ENCODE measurements at places on chromosomes 6 and 20.

GRCh38 chr6:42007286-42008137 is 42.8 kb upstream of the TAF8 start:
- H3K36me3 ChIP-seq: peaks cover 31% of the 10 kb centered on the region
- H3K4me1 ChIP-seq: peaks cover 61% of the 10 kb centered on the region
- no peak for DNase-seq
- H3K4me3 ChIP-seq: no peak overlapping the region

GRCh38 chr6:45655745-45656476 is 278.2 kb upstream of the SUPT3H start:
- no peak overlapping the region for H3K4me3 ChIP-seq
- no peaks in the 10 kb centered on the region for H3K36me3 ChIP-seq
- no peak for DNase-seq
- no peaks in the 10 kb centered on the region for H3K27me3 ChIP-seq

DNA sequence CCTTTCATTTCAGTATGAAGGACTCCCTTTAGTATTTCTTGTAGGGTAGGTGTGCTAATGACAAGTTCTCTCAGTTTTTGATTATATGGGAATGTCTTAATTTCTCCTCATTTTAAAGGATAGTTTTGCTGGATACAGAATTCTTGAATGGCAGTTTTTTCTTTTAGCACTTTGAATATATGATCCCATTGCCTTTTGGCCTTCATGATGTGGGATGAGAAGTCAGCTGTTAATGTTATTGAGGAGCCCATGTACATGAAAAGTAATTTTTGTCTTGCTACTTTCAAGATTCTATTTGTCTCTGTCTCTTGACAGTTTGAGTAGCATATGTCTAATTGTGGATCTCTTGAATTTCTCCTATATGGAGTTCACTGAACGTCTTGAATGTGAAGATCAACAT is 30.9 kb downstream of the RSPH3 start:
- no peak overlapping the region for H3K27ac ChIP-seq
- DNase-seq: no peak
- H3K36me3 ChIP-seq: no peaks in the 10 kb centered on the region
- no peaks in the 10 kb centered on the region for H3K27me3 ChIP-seq
- H3K4me1 ChIP-seq: no peaks in the 10 kb centered on the region

GRCh38 chr6:699319-699718 is 6.4 kb upstream of the EXOC2 start:
- H3K4me3 ChIP-seq: no peak overlapping the region
- H3K4me1 ChIP-seq: no peaks in the 10 kb centered on the region
- H3K27ac ChIP-seq: no peak overlapping the region
- H3K27me3 ChIP-seq: no peaks in the 10 kb centered on the region
- DNase-seq: no peak

DNA sequence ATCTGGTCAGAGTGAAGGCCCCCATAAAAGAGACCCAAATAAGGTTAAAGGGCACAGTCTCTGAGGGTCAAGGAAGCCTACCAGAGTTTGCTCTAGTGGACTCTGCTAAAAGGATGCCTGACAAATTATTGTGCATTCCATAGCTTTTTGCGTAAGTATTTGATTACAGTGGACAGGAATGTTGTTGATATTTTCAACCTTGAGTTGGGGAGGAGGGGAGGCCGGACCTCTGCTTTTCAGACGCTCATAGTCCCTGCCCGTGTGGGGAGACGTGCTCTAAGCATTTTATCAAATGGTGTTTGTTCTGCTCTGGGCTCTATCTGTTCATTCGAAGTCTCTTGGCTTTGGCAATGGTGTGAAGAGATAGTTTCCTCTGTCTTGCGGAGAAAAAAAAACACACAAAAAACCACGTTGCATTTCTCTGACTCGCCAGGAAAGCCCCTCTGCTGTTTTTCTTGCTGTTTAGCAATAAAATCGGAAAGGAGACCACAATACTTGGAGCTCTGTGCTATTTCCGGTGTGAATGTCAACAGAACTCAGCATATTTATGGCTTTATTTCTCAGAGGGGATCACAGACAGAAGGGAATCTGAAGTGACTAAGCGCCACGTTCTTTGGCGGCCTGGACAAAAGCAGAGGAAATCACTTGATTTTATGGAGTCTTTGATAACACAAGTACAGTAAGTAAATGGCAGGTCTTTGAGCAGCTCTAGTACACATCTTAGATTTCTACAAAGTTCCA is 159.8 kb downstream of the ZFP64 start:
- no peaks in the 10 kb centered on the region for H3K27me3 ChIP-seq
- no peak for DNase-seq
- no peak overlapping the region for H3K4me3 ChIP-seq
- H3K36me3 ChIP-seq: no peaks in the 10 kb centered on the region
- no peak overlapping the region for H3K27ac ChIP-seq
- peaks cover 9% of the 10 kb centered on the region for H3K4me1 ChIP-seq

GRCh38 chr6:137283940-137284810 is 65.0 kb upstream of the IFNGR1 start:
- no peak for DNase-seq
- no peak overlapping the region for H3K4me3 ChIP-seq
- H3K27ac ChIP-seq: no peak overlapping the region
- no peaks in the 10 kb centered on the region for H3K27me3 ChIP-seq
- no peaks in the 10 kb centered on the region for H3K4me1 ChIP-seq
